Body of pancreas (tissue), 4 donors: ENCODE measurements at places on chromosomes 5 and 9. TPM values are rescaled to one million over a fixed set of nuclear protein-coding genes. Genes with fewer than 3 reads are reported as not detected.

DNA sequence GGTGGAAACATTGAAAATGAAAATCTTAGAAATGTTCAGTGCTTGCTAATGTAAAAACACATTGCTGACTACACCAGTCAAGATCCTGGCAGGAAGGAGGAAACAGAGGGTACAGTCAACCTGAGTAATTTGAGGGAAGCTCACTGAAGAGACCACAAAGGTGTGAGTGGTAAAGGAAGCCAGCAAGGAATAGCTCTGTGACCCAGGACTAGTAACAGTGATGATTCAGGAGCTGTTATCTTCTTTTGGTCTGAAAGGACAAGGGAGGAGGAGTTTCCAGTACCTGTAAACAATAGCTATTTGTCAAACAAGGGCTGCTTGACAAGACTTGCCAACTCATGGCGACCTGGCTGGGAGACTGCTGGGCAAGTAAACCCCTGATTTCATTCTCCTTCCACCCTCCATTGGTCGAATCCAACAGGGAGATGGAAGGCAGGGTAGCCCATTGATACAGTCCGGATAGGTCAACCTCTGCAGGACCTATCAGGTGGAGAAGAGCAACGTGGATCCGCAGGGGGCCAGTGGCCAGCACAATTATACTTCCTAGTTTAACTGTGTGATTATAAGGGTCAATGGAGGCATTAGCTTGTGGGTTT, 68.1 kb downstream of the MAMDC2 start:
- H3K4me1 ChIP-seq, result no peaks in the 10 kb centered on the region
- no peak for DNase-seq
- no peak overlapping the region for H3K4me3 ChIP-seq
- H3K27me3 ChIP-seq, result no peaks in the 10 kb centered on the region

DNA sequence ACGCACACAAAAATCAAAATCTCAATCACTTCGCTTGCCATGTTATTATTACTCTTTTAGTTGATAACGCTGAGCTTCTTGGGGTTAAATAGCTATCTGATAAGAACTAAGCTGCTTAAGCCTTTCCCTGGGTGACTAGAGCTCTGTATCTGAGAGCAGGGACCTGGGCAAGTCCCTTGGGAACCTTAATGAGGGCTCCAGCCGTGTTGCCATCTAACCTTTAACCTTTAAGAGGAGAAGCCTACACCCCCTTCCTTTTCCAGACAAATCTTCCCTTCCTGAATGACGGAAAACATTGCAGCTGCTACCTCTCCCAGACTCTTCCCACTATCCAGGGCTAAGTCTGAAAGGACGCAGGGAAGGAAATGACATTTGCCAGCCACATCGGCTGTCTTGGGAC, 216.5 kb upstream of the RAI14 start:
- H3K4me3 ChIP-seq, result no peak overlapping the region
- no peak overlapping the region for H3K27ac ChIP-seq
- H3K27me3 ChIP-seq, result no peaks in the 10 kb centered on the region

DNA sequence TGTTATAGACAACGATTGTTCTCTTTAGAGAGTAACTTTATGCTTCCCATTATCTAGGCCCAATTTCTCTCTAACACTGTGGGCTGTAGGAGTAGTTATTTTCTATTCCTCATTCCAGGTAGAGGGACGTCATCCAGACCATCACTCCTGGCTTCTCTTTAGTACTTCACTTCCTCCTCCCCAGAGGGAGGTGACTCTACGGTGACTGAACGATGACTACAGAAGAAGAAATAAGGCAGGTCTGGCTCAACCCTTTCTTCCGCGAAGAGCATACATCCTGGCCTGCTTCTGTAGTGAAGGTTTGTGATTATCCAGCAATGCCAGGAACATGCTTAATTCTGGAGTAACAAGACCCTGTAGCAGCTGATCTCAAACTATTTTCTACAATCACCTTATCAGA, 50.8 kb downstream of the HMGCR start:
- no peaks in the 10 kb centered on the region for H3K4me1 ChIP-seq
- no peak for DNase-seq
- no peak overlapping the region for H3K27ac ChIP-seq
- H3K36me3 ChIP-seq, result peaks cover 12% of the 10 kb centered on the region
- H3K27me3 ChIP-seq, result no peaks in the 10 kb centered on the region
- no peak overlapping the region for H3K4me3 ChIP-seq

GRCh38 chr9:70479880-70480291, 65.4 kb upstream of the KLF9 start:
- H3K4me1 ChIP-seq, result peaks cover 98% of the 10 kb centered on the region
- peak overlapping the region; percentile 95 for H3K27ac ChIP-seq
- DNase-seq, result peak; percentile 57
- no peaks in the 10 kb centered on the region for H3K27me3 ChIP-seq
- H3K4me3 ChIP-seq, result no peak overlapping the region

DNA sequence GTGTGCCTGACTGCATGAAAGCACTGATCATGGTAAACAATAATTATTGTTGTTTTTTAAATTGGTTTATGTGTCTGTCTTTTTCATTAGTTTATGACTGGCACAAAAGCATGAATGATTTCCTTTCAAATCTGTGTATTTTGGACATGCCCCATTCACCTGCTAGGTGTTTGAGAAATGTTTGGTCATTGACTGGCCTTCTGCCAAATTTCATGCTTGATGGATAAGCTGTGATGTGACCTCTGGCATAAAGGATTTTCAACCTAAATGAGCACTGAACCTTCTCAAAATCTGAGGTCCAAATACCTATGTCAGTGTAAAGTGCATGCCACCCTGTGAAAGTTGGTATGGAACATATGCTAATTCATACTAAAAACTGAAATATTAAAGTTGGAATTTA, 204.5 kb downstream of the BRINP1 start:
- no peak overlapping the region for H3K27ac ChIP-seq
- no peak overlapping the region for H3K4me3 ChIP-seq
- H3K36me3 ChIP-seq, result no peaks in the 10 kb centered on the region
- no peaks in the 10 kb centered on the region for H3K27me3 ChIP-seq
- no peak for DNase-seq

- no peaks in the 10 kb centered on the region for H3K4me1 ChIP-seq
- no peaks in the 10 kb centered on the region for H3K36me3 ChIP-seq
- no peak overlapping the region for H3K27ac ChIP-seq
- DNase-seq, result no peak
- no peaks in the 10 kb centered on the region for H3K27me3 ChIP-seq
- H3K4me3 ChIP-seq, result no peak overlapping the region
Measured at GRCh38 chr9:79731171-79731890, 159.6 kb downstream of the TLE4 start.

DNA sequence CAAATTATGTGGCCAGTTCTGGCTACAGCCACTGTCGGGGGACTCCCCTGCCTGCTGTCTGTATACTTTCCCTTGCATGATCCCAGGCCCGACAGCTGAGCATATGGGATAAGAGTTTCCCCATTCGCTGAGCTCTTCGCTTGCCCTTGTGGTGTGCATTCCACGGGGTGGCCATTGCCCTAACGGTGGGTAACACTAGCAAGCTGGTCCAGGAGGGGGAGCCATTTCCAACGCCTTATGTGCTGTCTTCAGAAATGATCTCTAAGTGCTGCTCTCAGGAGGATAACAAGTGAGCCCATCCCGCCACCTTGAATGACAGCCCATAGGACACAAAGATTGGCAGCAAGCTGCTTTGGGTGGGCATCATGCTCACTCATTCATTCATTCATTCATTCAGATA, 190.9 kb downstream of the FSTL4 start:
- no peaks in the 10 kb centered on the region for H3K27me3 ChIP-seq
- no peak overlapping the region for H3K27ac ChIP-seq
- no peak for DNase-seq
- no peak overlapping the region for H3K4me3 ChIP-seq
- H3K36me3 ChIP-seq, result no peaks in the 10 kb centered on the region

- no peak overlapping the region for H3K27ac ChIP-seq
- no peaks in the 10 kb centered on the region for H3K36me3 ChIP-seq
- H3K27me3 ChIP-seq, result peaks cover 4% of the 10 kb centered on the region
- no peak for DNase-seq
- H3K4me3 ChIP-seq, result no peak overlapping the region
Measured at GRCh38 chr5:52956014-52956413, 33.1 kb upstream of the ITGA2 start.

DNA sequence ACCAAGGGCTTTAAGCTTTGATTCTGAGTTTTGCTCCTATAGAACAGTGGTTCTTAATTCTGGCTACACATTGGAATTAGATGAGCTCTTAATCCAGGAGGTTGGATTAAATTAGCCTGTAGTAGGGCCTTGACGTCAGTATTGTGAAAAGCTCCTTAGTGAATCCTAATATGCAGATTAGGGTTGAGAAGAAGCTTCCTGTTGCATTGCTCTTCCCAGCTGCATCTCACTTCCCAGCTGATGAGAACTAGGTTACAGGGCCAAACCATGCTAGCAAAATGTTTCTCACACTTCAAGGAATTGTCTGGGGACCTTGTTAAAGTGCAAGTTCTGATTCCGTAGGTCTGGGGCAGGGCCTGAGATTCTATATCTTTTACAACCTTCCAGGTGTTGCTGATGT, 300.0 kb downstream of the ZSWIM6 start:
- peak overlapping the region; percentile 46 for H3K27ac ChIP-seq
- DNase-seq, result no peak
- H3K4me1 ChIP-seq, result no peaks in the 10 kb centered on the region
- H3K36me3 ChIP-seq, result no peaks in the 10 kb centered on the region
- H3K27me3 ChIP-seq, result no peaks in the 10 kb centered on the region

DNA sequence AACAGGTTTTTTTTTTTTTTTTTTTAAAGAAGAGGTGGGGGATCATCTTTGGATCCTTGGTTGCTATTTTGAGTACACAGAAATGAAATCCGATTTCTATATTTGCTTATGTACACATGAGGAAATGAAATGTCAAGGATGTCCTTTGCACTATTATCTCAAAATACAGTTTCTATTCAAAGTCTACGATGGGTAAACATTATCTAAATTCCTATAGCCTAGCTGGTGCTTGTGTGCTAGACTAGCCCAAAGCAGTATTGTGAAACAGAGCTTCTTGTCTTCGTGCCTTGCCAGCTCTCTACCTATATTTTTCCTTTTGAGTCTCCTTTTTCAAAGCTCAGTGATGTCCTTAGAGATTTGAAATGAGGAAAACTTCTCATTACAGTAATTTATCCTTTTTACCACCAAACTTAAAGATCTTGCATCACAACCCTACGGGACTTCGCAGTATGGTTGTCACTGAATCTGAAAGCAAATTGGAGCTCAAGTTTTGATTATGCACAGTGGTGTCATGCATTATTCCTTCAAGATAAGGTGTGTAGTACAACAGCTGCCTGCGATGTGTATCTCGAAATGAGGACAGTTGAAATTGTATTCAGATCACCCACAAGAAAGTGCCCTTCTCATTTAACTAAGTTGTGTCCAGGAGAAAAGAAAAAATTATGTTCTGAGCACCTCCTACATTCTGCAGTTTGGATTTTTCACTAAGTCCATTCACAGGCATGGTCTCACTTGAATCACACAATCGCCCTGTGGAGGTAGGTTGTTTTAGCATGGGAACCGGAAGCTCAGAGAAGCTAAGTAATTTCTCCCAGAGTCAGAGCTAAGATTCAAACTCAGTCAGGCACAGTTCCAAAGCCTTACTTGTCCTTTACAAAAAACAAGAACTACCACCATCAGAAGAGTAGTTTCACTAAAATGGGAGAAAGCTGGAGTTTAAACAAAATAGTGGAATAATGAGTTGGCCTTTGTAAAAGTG, 379.0 kb downstream of the GLIS3 start:
- no peaks in the 10 kb centered on the region for H3K4me1 ChIP-seq
- no peak overlapping the region for H3K4me3 ChIP-seq
- H3K27me3 ChIP-seq, result no peaks in the 10 kb centered on the region
- no peaks in the 10 kb centered on the region for H3K36me3 ChIP-seq
- no peak overlapping the region for H3K27ac ChIP-seq

DNA sequence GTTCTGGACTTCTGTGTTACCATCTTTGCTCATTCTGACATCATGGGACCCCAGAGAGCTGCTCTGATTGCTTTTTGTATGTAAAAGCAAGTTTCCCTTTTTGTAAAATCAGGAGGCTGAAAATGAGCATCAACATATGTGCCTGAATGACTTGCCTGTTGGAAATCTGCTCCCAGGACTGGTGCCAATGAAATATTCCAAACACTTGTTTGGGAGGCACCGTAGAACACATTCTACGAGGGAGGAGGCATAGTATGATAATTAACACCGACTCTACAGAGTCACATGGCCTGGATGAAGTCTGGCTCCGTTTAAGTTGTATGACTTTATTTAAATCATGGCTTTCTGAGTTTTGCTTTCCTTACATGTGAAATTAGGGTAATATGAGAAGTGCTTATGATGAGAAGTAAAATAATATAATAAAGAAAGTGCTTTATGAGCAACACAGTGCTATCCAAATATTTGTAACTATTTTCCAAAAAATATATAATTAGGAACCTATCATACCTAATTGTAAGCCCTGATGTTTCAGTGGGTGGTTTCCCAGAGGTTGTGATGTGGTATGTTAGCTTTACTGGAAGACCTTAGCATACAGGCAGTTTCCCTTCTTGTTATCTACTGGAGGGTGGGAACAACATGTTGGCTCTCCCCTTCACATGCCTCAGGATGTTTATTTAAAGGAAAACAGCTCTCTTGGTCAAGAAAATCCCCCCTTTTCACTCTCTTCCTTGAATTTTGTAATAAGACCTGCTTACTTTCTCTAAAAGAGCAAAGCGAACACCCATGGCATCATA, 238.1 kb downstream of the FBXL7 start:
- H3K36me3 ChIP-seq, result no peaks in the 10 kb centered on the region
- DNase-seq, result no peak
- no peak overlapping the region for H3K27ac ChIP-seq
- H3K27me3 ChIP-seq, result no peaks in the 10 kb centered on the region

DNA sequence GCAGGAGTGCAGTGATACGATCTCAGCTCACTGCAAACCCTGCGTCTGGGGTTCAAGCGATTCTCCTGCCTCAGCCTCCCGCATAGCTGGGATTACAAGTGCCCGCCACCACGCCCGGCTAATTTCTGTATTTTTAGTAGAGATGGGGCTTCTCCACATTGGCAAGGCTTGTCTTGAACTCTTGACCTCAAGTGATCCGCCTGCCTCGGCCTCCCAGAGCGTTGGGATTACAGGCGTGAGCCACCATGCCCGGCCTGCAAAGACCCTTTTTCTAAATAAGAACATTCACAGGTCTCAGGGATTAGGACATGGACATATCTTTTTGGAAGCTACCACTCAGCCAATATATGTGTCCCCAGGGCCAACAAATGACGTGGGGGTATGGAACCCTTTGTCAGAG, 49.6 kb upstream of the GFPT2 start:
- H3K36me3 ChIP-seq, result no peaks in the 10 kb centered on the region
- no peaks in the 10 kb centered on the region for H3K4me1 ChIP-seq
- H3K27me3 ChIP-seq, result no peaks in the 10 kb centered on the region
- no peak for DNase-seq
- H3K27ac ChIP-seq, result no peak overlapping the region

DNA sequence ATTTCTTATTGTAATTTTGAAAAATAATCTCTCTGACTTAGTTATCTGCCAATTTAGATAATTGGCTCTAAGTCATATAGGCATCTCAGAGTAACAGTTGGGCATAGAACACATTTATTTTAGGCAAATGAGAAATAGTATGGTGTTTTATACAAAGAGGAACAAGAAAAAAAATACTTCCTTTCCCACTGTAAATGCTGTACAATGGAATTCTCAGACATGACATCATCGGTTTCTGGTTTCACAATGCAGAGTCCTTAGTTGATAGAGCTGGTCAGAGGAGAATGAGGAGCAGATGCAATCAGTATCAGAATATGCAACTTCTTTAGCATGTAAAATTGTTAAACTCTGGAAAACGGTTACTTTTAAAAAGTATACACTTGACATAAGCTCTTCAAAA, 49.4 kb downstream of the PLK2 start:
- DNase-seq, result no peak
- H3K36me3 ChIP-seq, result no peaks in the 10 kb centered on the region

The ADAMTS19 gene
- 0.26 TPM for total RNA-seq

The NR5A1 gene
- total RNA-seq, result not detected

The SUB1 gene
- total RNA-seq, result 168 TPM

The BRINP1 gene
- not detected for total RNA-seq

The KIF24 gene
- 0.26 TPM for total RNA-seq

The ARL14EPL gene
- not detected for total RNA-seq

The FOXD4L6 gene
- not detected for total RNA-seq

The TXNDC8 gene
- not detected for total RNA-seq

The PWWP2A gene
- 27.0 TPM for total RNA-seq

The OR1Q1 gene
- total RNA-seq, result not detected
